ENCODE measurements at places on chromosomes 5 and 9.

GRCh38 chr9:117869287-117869686 is 165.1 kb downstream of the TLR4 start:
- DNase-seq, result no peak

GRCh38 chr9:128706671-128707381 is 4.5 kb downstream of the PKN3 start:
- DNase-seq, result no peak

DNA sequence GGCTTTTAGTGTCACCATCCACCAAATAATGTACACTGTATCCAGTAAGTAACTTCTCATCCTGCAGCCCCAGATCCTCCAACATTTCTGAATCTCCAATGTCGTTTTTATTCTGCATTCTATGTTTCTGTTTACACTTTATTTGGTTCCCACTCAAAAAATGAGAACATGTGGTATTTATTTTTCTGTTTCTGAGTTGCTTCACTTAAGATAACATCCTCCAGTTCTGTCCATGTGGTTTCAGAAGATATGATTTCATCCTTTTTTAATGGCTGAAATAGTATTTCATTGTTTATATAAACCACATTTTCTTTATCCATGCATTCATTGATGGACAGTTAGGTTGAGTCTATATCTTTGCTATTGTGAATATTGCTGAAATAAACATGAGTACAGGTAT is 677.3 kb upstream of the FTMT start:
- DNase-seq, result no peak

- DNase-seq, result no peak
These were observed 102.4 kb upstream of the SMC2 start for GRCh38 chr9:103991698-103992097.

DNA sequence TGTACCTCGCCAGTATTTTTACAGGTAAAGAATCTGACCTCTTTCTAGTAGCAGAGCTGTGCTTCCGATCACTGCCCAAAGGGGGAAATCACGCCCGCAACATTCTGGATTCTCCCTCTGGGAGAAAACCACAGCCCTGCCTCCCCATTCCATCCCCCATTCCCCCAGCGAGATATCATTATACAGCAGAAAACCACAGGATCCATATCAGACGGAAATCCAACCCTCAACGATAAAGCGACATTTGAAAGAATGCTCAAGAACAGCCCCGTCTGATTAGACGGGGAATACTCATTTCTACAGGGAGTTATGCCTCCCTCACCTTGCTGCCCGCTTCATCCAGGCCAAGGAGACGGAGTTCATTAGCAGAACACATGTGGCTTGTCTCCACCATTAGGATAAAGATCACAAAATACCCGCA is 172.8 kb downstream of the COL23A1 start:
- no peak for DNase-seq

GRCh38 chr5:5040712-5041111 is 99.4 kb upstream of the ADAMTS16 start:
- no peak for DNase-seq

GRCh38 chr9:20561531-20561930 is 60.8 kb downstream of the MLLT3 start:
- no peak for DNase-seq

DNA sequence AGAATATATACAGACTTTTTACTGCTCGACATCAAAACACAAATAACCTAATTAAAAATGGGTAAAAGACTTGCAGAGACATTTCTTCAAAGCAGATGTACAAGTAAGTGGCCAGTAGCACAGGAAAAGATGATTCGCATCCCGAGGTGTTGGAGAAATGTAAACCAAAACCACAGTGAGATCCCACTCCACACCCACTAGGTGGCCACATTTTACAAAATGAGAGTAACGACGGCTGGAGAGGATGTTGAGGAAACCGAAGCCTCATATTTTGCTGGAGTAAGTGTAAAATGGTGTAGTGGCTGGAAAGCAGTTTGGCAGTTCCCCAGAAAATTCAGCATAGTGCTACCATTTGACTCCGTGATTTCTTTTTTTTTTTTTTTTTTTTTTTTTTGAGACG is 21.3 kb upstream of the GBGT1 start:
- peak; percentile 79 for DNase-seq

All from Ammon's horn (tissue), 1 donor.